ENCODE measurements at places on chromosomes 1 and 21.

DNA sequence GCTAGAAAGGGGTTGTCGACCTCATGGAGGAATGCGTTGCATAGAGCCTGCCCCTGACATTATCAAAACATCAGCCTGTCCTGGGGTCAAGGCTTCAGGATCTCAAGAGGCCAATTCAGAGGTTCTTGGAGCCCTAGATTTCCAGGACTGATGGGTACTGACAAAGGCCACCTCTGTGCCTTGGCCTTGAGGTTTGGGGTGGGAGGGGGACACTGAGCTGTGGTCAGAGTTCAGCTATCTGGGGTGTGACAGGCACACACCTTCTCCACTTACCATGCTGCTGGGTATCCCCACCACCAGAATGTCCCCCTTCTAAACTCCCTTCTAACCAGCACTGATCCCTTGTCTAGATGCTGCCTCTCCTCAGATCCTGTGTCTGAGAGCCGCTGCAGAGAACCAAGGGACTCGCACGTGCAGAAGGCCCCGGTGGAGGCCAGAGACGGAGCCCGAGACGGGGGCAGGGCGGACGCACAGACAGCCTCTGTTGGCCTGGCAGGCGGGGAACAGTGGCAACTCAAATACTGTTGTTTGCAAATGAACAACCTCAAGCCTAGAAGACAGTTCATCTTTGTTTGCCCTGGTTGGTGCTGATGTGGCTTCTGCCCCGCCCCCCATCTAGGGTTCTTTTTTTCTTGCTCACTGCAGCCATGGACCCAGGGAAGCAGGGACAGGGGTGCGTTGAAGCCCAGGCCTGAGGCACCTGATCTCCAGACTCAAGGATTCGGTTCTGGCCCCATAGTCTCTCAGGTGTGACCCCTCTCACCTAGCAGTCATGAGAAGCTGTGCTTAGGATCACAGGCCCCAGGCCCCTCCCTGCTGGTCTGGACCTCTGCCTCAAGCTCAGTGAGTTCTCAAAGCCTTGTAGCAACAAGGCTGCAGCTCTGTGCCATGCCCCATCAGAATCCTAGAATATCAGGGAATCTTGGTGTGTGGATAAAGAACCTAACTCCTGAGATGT is 28.1 kb upstream of the CSF1 start:
- no peak for DNase-seq

DNA sequence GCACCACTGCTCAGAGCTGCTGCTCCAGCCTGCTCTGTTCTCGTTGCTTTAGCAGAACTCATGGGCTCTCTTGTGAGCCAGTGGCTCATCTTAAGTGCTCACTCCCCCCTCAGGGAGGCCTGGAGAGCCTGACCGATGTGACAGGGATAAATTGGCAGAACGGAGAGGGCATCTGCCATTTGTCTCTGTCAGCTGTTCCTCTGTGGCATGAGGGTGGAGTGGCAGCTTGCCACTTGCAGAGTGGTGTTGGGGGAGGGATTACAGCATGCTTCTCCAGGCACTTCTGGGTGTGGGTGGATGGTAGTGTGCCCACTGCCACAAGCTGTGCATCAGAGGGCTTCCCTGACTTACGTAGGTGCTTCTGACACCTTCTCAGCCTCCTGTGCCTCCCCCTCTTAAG is 229.5 kb downstream of the PAPPA2 start:
- no peak for DNase-seq

GRCh38 chr1:235275836-235276235 is 52.1 kb downstream of the ARID4B start:
- DNase-seq, result no peak

GRCh38 chr1:153538315-153538821 is 2.4 kb downstream of the S100A5 start:
- peak; percentile 67 for DNase-seq

DNA sequence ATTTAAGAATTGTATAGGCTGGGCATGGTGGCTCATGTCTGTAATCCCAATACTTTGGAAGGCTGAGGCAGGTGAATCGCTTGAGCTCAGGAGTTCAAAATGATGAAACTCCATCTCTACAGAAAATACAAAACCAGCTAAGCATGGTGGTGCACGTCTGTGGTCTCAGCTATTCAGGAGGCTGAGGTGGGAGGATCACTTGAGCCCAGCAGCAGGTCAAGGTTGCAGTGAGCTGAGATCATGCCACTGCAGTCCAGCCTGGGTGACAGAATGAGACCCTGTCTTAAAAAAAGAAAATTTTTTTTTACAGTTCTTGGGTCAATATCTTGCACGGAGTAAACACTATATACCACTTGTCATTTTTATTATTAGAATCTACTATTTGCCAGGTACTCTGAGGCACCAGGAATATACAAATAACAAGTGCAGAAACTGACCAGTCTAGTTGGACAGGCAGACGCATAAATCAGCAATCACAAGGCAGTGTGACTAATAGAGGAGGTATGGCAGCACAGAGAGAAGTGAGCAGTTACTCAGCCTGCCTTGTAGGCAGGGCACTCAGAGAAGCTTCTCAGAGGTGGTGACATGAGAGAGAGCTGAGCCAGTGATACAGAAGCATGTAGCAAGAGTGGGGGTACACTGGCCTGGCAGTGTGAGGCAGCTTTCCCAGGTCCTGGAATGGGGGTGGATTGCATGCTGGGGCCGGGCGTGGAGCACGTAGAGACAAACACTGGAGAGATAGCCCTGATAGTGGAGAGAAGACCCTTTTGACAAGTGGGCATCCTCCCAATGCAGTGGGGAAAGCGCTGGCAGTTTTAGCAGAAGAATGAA is 8.0 kb downstream of the PHLDA3 start:
- peak; percentile 98 for DNase-seq

- DNase-seq, result peak; percentile 57
These were observed 48.5 kb downstream of the GNG4 start for GRCh38 chr1:235601104-235601503.

- peak; percentile 88 for DNase-seq
These were observed 12.9 kb upstream of the RNU1-4 start for GRCh38 chr1:16727190-16728111.

DNA sequence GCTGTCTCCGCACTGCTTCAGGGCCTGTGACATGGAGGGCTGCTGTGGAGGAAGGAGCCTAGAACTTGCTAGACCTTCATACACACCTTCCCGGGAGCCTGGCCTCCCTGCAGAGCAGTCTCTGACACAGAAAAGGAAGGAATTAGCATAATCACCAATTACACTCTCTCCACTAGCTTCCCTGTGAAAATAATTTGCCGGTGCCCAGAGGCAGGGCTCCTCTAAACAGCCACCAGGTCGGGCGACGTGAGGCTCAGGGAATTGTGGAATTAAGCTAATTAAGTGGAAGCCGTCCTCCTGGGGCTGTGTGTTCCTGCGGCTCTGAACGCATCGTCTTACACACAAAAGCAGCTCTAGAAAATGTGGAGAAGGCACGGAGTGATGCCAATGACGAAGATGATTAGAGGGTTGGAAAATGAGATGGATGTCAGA is 82.6 kb downstream of the NENF start:
- no peak for DNase-seq

GRCh38 chr1:94792473-94793295 is 27.5 kb upstream of the SLC44A3 start:
- peak; percentile 86 for DNase-seq

DNA sequence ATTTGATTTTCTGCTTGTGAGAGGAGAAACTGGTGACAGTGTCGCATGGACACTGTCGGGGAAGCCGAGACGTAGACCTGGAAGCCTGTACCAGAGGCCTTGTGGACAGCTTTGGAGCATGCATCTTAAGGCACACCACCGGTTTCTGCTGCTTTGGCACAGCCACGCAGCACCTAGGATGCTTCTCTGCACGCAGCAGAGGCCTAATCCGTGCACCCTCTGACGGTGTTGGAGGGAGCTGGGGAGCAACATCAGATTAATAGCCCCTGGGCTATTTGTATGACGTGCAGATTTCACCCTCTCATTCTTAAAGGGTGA is 30.3 kb downstream of the TEX35 start:
- DNase-seq, result peak; percentile 64

- no peak for DNase-seq
These were observed 15.7 kb downstream of the POU3F1 start for GRCh38 chr1:38030596-38031512.

- DNase-seq, result no peak
These were observed 34.7 kb upstream of the C1orf115 start for GRCh38 chr1:220655509-220655908.

- DNase-seq, result peak; percentile 97
These were observed 60.1 kb upstream of the NEK2 start for GRCh38 chr1:211735208-211736170.

GRCh38 chr1:193183019-193183627 is 3.3 kb downstream of the B3GALT2 start:
- DNase-seq, result peak; percentile 71

DNA sequence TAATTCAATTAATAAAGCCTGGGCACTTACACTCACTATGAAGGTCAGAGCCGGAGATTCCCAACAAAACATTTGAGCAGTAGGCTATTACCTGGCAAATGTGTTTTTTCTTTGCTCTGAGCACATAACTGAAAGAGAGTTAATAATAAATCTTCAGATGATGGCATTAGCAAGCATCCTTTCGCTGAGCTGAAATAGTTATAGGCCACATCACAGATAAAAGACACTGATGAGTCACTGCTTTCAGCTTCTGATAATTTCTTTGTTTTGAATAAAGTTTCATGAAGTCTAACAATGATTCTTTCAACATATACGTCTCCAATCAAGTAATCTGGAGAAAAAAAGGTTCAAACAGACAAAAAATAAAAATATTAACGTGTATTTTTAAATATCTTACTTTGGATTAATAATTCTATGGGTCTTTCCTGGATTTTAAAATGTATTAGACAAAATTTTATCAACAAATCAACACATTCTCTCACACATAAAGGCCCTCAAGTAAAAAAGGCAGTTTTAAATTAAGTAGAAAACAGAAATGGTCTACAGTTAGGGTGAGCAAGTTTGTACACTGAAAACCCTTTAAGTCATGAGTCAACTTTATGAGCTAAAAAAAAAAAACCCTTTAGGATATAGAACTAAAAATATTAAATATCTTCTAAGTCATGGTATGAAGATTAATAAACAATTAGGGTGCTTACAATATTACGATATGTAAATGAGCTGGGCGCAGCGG is 33.1 kb downstream of the LTN1 start:
- peak; percentile 87 for DNase-seq

DNA sequence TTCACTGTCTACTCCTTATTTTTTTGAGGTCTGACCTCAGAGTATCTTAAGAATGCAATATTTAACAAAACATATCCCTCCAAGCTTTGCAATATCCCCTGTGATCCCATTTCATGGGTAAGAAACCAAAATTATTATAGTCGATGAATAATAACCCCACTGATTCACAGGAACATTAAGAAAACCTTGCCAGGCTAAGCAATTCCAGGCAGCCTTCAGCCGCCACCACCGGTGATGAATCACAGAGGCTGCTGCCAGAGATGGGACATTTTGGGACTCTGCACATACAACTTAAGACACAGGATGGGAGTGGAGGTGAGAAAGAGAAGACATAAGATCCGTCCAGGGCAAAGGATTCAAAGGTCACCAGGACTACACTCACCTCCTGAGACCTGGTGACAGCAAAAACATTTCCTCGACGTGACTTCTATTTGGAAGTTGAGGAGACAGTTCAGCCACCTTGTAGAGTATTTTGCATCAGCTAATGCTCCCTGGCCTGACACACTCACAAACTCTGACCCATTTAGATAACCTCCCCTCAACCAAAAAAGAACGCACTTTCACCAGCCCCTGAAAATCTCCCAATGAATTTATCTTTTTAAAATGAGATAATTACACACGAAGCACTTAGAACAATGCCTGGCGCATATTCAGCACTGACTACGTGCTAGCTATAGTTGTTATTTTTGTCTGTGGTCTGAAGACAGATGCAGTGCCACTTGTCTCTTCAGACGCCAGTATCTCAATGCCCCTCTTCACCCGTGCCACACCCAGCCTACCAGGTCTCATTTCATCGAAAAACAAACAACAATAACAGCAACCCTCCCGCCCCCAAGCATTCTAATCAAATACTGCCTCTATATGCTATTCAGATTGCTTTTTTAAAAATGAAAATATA is 17.8 kb upstream of the OVAAL start:
- DNase-seq, result peak; percentile 14

DNA sequence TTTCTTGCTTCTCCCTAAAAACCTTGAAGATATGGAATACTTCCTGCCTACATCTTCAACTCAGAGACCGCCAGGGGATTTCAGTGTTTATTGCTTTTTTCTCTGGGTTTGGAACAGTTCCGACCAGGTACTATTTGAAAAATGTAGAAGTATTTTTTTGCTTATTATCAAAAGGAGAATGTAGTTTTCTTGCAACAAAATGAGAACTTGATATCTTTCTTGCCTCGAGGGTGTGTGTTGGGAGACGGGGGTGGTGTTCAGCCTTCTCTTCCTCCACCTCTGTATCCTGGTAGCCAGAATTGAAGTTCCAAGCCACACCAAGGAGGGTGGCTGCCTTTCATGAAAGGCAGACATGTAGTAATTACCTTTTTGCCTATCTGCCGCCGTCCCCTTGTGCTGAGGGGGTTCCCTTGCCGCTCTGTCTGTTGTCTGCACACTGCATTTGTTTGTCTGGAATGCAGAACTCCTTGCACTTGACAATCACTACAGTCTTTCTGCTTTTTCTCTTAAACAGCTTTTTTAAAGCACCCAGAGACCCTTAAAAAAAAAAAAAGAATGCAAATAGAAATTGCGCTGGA is 212.1 kb downstream of the PBX1 start:
- DNase-seq, result no peak

- peak; percentile 71 for DNase-seq
These were observed 18.3 kb downstream of the IL6R start for GRCh38 chr1:154423304-154423987.

GRCh38 chr1:113036639-113037321 is 36.2 kb upstream of the LRIG2 start:
- peak; percentile 30 for DNase-seq

- DNase-seq, result peak; percentile 29
These were observed 149.7 kb downstream of the TGFBR3 start for GRCh38 chr1:91736146-91736714.

DNA sequence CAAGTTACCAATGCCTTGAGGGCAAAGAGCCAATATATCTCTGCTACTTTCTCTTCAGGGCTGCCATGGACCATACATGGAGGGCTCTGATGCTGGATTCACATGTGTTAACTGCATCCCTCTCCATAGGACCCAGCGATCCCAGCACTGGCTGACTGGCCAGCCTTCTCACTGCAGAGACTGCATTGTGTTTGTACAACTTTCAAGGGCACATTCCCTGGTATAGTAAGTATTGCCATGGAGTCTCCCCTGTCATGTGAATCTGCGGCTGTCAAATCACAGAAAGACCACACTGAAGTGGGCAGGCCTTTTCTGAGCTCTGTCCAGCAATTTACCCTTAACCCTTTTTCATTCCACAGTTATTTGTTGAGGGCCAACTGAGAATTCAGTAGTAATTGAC is 449.8 kb downstream of the OMA1 start:
- DNase-seq, result no peak

DNA sequence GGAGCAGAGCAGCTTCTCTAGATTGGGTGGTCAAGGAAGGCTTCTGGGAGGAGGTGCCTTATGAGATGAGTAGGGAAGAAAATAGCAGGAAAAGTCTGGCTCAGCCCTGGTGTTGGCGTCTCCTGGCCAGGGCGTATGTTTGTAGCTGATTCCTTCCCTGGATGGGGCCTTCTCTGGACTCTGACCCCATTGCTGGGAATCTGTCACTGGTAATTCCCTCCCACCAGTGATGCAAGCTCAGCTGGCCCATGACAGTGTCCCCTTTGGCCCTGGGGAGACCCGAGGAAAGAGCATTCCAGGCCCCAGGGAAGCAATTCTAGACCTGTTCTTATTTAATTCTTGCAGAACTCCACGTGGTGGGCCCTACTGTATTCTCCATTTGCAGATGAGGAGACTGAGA is 20.7 kb downstream of the IGSF21 start:
- DNase-seq, result no peak

- no peak for DNase-seq
These were observed 6.7 kb upstream of the GATAD2B start for GRCh38 chr1:153929426-153929825.
